ENCODE measurements at places on chromosomes 5 and 9.

- no peak for DNase-seq
These were observed 312.3 kb downstream of the MED10 start for GRCh38 chr5:6066016-6066415.

GRCh38 chr9:4923580-4924544, 61.2 kb upstream of the JAK2 start:
- DNase-seq: no peak

GRCh38 chr5:81365541-81365940, 28.4 kb downstream of the ACOT12 start:
- no peak for DNase-seq

GRCh38 chr5:55450050-55450765, 84.6 kb downstream of the PLPP1 start:
- DNase-seq: no peak

DNA sequence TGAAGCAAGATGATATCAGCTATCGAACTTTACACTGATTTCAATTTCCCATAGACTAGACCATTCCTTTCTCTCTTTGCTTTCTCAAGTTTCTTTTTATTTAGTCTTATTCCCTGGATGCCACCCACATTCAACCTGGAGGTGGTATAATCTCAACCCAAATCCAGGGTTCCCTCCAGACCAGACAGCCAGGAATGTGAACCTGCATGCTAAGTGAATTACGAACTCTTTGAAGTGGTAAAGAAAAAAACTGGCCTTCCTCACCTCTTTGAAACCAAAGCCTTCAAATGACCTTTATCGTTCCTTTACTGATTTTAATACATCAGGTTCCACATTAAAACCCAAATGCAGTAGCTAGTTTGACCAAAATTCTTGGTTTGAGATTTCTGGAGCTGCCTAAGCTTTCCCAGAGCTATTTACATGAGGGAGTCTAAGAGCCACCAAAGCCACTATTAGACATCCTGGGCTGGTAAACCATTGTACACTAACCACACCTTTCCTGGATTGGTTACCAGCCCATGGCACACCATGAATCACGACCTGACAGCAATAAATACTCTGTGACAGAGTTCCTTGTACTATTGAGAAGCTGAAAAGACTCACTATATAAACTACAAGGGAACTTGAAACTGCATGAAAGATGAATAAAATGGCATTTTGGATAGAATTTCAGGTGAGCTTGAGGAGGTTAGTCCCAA, 323.7 kb downstream of the ADAMTS6 start:
- no peak for DNase-seq

DNA sequence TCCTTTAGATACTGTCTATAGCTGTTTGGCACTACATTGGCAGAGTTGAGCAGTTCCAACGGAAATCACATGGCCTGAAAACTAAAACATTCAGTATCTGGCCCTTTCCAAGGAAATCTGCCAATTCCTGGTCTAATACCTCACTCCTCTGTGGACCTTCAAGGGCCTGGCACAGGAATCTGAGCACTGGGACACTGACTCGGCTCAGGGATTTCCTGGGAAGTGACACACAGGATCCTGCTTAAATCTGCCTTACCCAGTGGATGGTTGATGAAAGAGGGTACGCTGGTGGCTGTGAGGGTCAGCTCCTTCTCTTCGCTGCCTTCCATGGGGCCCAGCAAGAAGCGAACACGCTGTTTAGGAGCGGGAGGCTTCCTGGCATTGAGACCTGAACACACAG, 904 bp downstream of the TRUB2 start:
- DNase-seq: no peak

- no peak for DNase-seq
These were observed 134.9 kb downstream of the SLIT3 start for GRCh38 chr5:169166078-169166477.

DNA sequence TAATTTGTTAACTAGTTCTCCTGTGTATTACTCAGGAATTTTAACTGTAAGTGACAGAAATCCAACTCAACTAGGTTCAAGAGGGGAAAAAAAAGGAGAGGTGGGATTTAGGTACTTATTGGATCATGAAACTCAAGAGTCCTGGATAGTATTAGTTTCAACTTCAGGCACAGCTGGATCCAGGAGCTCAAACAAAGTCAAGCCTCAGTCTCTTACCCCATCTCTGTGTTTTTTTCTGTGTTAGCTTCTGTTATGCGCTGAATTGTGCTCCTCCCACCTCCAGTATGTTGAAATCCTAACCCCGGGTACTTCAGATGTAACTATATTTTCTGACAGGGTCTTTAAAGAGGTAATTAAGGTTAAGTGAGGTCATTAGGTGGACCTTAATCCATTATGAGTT, 53.5 kb downstream of the SMIM23 start:
- no peak for DNase-seq

DNA sequence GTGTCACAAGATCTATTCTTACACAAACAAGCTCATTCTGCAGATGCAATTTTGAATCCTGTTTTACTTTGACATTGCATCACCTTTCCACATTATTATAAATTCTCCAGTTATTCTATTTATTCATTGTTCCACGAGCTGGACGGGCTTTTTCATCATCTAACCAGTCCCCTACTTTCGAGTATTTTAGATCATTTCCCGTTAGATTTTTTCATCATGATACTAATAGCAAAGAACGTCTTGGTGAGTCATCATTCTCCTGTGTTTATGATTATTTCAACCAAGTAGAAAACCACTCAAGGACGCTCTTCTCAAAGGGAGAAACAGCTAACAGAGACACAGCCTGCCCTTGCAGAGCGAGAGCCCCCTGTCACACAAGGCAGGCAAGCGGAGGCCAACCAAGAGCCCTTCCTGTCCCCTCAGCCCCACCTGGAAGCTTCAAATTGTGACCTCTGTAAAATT, 15.1 kb downstream of the BBLN start:
- no peak for DNase-seq

DNA sequence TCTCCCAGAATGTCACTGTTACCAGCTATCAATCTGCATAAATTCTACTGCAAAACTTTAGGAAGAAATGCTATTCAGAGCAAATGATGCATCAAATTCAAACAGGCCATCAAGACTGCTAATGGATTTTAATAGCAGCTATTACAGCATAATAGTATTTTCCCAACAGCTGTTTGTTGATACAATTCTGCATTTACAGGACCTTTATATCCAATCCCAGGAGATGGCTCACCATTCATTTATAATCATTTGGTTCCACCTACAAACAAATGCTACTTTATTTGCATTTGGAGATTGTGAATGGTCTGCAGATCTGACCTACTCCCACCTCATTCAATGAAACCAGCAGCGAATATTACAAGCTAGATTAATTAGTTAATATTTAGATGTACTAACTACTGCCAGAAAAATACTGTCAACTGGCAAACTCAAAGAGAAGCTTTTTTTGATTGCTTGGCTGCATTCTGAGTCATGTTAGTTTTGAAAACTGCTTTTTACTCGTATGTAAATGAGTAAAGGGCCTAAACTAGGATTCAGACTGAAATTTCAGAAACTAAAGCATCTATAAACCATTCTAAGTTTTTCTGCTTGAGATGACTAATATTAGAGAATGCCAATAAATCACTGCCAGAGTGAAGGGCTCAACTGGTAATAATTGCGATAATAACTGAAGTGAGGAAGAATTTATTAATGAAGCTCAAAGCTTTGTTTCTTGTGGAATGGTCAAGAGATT, 7.1 kb upstream of the PCA3 start:
- DNase-seq: no peak

DNA sequence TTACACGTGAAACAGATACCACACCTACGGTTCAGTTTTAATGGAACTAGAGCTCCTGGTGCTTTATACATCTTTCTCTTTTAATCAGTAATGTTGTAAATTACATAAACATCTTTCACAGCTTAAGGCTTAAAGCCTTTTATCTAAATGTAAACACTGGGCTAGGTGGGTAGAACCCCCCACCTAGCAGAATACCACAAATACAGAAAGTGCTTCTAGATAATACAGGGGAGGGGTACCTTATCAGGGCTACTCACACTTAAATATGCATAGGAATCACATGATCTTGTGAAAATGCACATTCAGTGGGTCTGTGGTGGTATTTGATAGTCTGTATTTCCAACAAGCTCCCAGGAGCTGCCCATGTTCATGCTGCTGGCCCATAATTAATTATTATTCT, 256.4 kb upstream of the TARS1 start:
- no peak for DNase-seq

DNA sequence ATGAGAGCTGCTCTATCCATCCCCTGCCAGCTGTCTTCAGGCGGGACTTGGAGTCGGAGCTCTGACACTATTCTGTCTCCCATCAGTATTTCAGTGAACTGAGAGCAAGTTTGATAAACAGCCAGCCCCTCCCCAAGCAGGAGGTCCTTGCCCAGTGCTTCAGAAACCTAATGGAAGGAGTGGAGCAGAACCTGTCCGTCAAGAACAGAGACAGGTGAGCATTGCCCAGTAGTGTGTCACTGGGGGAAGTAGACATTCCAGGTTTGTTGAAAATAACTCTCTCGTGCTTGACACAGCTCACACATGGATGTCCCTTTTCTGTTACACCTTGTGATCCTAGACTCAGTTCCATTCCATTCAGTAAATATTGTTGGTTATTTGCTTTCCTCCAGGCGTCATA, 13.2 kb upstream of the TLX3 start:
- no peak for DNase-seq

- DNase-seq: no peak
These were observed 40.3 kb downstream of the ZNF354A start for GRCh38 chr5:178690208-178690607.

DNA sequence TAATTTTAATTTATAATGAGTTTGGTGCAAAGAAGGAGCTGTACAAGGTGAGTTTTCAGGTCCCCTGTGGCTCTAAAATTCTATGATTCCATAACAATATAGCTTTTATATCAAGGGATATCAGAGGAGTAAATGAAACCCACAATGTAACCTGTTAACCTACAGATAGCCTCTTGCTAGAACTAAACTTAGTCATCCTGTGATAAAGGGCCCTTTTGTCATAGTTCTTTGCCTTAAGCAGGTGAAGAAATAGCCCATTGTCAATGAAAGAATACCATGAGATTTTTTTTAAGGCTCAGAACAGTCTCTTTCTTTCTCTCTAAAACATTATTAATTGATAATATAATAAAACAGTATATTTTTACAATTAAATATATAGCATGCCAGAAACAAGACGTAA, 127.8 kb downstream of the NFIB start:
- no peak for DNase-seq

DNA sequence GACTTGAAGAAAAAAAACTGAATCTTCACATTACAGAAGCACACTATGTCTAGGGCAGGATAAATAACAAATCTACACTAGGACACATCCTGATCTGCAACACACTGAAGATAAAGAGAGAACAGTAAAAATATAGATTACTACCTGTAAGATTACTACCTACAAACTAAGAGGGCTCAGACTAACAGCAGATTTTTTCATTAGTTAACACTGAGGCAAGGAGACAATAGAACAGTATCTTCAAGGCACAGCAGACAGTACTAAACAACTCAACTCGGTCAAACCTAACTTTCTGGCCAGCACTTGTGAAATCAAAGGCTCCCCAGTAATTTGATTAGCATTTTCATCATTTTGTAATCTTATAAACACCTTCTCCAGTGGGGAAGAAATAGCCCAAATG, 46.5 kb downstream of the TEX10 start:
- no peak for DNase-seq

- peak; percentile 55 for DNase-seq
These were observed 174.0 kb downstream of the HMHB1 start for GRCh38 chr5:143985832-143986515.

DNA sequence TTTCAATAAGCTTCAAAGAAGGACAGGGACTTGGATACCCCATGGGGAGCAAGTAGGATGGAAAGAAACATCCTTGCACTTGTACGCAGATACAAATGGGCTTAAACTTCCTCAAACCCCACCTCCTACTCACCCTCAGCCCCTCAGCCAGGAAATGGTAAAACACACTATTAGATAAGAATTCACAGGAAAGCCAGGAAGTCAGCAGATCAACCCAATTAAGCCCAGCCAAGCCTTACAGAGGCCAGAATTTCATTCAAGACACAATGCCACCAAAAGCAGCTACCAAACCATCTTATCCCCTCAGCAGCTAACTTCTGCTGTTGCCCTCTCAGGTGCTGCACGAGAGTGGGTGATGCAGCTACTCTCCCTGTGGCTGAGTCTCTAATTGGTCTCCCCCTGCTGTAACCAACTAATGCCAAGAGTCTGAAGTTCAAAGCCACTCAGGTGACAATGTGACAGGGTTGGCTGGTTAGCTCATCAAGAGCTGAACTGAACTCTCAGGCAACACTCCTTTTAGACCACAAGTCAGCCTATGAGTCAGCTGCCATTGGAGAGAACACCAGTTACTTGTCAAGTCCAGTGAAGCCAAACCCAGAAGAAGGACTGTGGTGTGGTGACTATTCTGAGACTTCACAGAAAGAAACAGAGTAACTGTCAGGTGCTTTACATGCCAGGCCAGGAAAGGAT, 201.9 kb downstream of the ZNF608 start:
- DNase-seq: peak; percentile 58

DNA sequence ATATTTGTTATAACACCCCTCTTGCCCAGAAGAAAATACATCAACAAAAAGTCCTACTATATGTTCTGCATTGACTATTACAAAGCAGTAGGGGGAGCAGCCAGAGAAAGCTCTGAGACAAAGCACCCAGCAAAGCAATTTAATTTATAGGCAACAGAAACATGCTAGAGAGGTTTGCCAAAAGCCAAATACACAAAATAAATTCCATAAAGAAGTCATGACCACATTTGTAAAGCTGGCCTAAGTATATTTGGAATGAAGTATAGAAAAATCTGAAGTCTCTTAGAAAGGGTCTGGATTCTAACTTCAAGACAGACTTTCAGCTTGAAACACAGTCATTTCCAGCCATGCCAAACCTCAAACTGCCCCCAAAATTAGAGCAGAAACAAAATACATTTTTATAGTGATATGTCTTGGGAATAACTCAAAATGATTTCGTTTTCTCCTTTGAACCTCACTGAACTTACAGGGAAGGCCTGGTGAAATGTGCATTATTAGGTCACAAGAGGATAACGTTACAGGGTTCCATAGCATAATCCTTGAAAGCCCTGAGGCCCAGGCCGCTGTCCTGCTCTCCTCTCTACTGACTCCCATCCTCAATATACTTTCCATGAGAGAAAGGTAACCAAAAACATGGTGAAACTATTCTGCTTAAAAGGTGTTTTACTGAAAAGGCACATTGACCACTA, 451.8 kb downstream of the RAB3C start:
- DNase-seq: peak; percentile 35

DNA sequence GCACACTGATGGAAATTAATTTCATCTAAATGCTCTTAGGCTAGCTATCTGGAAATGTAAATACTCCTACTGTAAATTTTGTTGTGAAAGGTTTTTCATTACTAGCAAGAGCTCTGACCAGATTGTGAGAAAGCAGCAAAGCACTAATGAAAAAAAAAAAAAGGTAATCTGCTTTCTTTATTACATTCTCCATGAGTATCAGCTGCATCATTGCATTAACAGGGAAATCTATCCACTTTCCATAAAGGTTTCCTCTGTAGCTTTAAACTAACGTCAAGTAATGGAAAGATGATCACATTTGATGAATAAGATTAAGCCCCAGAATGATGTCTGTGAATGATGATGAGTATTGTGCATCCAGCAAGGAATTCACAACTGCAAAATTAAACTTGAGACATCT, 790.6 kb upstream of the TYRP1 start:
- no peak for DNase-seq

- peak; percentile 100 for DNase-seq
These were observed 3.5 kb upstream of the EXOSC2 start for GRCh38 chr9:130689937-130690700.

- no peak for DNase-seq
These were observed 8.2 kb downstream of the GALNT10 start for GRCh38 chr5:154198611-154199230.
